ENCODE measurements at places on chromosomes 3 and 15.

DNA sequence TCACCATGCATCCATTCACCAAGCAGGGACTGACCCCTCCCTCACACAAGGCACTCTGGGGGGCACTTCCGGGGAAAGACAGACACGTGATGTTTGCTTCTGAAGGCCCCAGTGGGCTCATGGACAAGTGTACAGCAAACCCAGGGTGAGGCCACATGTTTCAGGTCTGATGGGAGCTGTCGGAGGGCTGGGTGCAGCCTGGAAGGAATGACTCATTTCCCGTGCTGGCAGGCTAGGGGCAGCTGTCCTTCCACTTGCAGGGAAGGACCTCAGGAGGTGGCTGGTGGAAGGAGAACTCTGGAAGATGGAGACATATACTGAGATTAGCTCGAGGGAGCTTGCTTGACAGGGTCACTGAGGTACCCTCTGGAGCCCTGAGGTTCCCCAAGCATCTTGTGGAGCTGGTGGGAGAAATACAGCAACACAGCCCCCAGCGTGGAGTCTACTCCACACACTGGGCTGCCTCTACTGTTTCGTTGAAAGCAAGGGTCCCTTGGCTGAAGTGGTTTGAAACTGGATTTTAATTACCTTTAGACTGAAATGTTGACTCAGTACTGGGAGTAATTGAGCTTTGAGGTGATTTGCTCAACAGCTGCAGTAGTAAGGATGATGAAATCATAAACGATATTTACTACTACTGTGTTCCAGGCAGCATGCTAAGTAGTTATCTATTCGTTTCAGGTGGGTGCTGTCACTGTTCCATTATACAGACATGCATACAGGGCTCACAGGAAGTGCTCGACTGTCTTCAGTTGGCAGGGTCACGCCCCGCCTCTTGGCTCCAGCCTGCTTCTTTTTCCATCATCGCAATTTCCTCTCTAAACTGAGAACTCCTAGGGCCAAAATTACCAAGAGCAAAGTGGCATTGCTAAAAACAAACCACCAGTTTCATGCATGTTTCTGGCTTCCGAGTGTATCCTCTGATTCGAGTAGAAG, 230.4 kb downstream of the ADAMTS17 start:
- DNase-seq: no peak

- no peak for DNase-seq
Observed at GRCh38 chr3:74523811-74524210, 90.6 kb downstream of the CNTN3 start.

GRCh38 chr3:10873415-10873814, 57.4 kb downstream of the SLC6A11 start:
- no peak for DNase-seq

DNA sequence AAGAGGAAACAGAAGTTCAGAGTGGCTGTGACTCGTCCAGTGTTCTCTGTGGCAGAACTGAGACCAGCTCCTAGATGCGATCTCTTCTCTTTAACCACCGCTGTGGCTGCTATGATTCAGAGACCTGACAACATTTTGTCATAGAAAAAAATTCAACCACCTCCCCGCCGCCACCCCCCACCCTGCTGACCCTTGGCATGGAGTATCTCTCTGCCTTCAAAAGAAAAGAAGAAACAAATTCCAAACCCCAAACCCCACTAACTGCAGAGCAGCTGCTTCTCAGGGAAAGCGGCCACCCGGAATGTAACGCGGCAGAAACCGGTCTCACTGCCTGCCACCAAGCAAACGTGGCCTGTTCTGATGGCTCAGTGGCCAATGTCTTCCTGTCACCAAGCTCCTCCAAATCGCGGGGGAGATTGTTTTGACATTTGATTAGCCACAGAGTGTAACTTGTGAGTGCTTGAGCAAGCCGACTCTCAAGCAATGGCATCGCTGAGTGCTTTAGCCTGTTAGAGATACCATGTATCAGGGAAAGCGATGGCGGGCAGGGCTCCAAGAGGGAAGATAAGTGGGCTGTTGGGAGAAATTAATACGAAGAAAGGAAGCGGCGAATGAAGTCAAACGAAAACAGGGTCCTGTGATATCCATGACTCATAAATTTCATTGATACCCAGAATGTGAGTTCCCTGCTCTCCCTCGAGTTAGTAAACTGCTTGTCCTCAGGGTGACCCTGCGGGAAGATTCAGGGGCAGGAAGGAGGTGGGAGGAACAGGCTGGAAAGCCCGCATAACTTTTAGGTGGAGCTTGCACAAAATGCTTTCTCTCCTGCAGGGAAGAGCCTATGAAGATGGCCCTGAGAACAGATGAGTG, 44.8 kb upstream of the TLE3 start:
- DNase-seq: no peak

GRCh38 chr15:65204931-65205660, 6.2 kb downstream of the CILP start:
- DNase-seq: no peak

GRCh38 chr3:193978486-193978885, 157.5 kb upstream of the HES1 start:
- DNase-seq: no peak

- DNase-seq: no peak
Observed at GRCh38 chr3:189419038-189419437, 212.2 kb upstream of the TP63 start.

DNA sequence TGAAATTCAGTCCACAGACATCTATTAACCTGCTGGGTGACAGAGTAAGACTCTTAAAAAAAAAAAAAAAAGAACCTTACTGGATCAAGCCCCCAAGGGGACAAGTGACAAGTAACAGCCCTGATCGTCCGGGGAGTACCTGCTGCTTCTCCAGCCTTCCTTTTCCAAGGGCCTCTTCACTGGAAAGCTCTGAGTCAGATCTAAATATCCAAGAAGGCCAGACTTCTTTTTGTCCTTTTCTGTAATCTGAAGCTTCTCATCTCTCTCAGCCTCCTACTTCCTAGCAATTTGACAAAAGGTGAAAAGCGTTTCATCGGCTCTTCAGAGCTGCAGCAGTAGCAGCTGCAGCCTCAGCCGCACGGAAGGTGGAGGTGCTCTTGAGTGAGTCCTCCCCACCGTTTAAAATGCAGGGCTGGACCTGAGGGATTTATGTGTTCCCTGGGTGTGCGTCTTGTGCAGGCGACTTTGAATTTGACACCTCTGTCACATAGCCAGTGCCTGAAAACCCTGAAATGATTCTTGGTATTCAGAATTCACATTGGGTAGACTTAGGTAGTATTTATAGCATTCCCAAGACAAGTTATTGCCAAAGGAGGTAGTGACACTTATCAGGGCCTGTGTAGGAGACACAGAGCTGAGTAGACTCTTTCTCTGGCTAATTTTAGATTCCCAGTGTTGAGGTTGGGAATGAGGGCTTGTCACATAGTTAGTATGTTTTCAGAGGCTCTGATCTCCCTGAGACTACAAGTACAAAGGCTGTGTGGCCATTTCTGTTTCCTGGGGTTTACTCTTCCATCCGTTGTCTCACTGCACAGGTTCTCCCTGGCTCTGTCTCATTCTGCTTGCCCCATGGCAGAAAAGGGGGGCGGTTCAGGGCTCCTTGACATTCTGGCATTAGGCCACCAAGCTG, 291.2 kb upstream of the C2CD4B start:
- no peak for DNase-seq

DNA sequence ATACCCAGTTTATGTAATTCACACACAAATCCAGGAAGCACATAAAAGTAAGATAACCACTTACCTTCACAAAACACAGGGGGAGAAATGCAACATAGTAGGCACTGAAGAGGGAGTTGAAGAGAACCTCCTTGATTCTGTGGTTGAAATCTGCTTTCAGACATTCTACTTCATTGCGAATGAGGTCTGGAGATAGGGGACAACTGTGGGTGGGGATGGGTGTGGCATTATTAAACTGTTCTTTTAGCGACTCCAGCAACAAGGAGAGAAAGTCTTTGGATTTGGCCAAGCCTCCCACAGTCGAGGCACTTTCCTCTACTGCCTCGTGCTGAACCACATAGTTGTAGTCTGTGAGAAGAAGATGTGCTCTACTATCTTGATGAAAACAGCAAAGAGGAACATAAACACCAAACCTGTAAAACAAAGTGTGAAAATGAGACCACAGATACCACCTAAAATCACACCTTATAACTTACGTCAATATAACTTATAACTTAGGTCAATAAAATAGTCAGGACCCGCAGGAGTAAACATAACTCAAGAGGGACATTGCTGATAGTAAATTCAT, 25.6 kb downstream of the TMEM39A start:
- DNase-seq: no peak

- DNase-seq: no peak
Observed at GRCh38 chr15:25342629-25343028, 96.2 kb downstream of the UBE3A start.

DNA sequence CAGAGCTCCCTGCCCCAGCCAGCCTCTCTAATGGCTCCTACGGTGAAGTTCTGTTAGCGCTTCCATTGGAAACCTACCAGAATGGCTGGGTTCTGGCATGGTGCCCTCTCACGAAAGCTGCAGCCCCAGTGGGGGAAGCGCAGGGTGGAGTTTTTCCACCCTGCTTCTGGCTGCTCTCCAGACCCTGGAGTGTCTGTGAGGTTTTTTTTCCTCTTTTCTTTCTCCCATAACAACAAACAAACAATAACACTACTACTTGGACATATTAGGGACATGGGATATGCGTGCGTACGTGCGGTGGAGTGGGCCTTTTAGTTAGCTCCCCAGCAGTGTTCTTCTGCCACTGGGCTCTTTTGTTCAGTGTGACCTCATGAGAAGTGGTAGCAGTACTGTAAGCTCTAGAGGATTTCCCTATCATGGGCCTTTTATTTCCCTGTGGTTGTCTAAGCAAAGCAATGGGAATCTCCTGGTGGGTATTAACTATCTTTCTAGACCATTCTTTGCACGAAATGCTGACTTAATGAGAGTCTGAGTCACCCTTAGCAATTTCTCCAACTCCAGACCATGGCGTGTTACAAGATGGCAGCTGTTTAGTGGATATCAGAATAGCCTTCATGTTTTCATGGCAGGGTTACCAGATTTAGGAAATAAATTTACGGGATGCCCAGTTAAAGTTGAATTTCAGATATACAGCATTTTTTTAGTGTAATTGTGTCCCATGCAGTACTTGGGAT, 161.9 kb downstream of the FNDC3B start:
- no peak for DNase-seq

All from activated T-helper 1 cell treated with Interleukin-2 at 50 U/mL for 16 hours (primary cell).